ENCODE measurements at places on chromosomes 6 and 20. TPM values are rescaled to one million over a fixed set of nuclear protein-coding genes. Genes with fewer than 3 reads are reported as not detected.

GRCh38 chr20:6094565-6094964 lies 28.3 kb downstream of the FERMT1 start:
- no peaks in the 10 kb centered on the region for H3K4me1 ChIP-seq
- DNase-seq, result no peak
- H3K36me3 ChIP-seq, result peaks cover 21% of the 10 kb centered on the region
- H3K27me3 ChIP-seq, result no peaks in the 10 kb centered on the region

GRCh38 chr6:1247056-1247455 lies 64.8 kb upstream of the FOXQ1 start:
- DNase-seq, result no peak
- H3K4me3 ChIP-seq, result no peak overlapping the region
- H3K27me3 ChIP-seq, result no peaks in the 10 kb centered on the region

DNA sequence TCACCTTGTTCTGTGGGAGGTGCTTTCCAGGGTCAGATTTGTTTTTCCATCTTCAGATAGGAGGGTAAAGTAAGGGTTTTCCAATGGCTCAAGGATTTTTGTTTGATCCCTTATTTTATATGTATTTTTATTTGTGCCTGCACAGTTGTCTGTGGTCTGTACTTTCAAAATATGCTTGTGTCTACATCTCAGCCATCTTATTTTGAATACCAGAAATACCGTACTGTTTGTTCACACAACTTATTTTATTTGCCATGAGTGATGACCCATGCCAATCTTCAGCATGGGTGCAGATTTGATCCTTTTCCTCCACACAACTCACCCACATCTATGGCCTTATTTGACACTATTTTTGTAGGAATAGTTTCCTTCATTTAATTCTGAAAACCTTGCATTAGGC lies 72.2 kb upstream of the PTCHD4 start:
- no peak overlapping the region for H3K27ac ChIP-seq
- no peaks in the 10 kb centered on the region for H3K4me1 ChIP-seq
- no peaks in the 10 kb centered on the region for H3K36me3 ChIP-seq
- no peak overlapping the region for H3K4me3 ChIP-seq
- DNase-seq, result no peak

DNA sequence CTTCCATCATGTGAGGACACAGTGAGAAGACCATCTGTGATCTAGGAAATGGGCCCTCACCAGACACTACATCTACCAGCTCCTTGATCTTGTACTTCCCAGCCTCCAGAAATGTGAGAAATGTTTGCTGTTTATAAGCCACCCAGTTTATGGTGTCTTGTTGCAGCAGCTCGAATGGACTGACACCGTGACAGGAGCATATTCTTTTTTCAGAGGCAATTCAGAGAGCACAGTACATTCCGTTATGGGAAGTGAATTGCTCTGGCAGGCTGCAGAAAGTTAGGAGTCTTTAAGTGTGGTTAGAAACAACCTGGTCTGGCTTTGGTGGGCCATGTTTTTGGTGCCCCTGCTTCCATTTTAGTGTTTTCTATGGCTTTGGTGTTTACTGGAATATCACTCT lies 75.1 kb downstream of the FIG4 start:
- H3K27ac ChIP-seq, result no peak overlapping the region
- H3K27me3 ChIP-seq, result no peaks in the 10 kb centered on the region
- DNase-seq, result no peak
- H3K4me1 ChIP-seq, result peaks cover 11% of the 10 kb centered on the region
- no peaks in the 10 kb centered on the region for H3K36me3 ChIP-seq

DNA sequence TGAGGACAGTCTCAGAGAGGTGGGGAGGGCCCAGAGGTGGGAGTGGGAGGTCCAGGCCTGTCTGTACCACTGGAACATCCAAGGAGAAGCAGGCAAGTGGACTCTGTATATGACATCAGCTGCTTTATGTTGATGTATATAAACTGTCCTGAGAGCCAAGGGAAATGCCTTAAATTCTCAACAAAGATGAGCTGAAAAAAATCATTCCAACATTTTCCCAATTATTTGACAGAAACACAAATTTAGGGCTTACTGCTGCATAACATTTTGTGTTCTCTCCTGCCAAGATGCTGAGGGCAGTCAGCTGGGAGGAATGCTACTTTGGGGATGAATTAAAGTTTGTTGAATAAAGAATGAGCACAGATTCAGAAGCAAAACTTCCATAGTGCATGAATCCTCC lies 52.8 kb downstream of the FOXC1 start:
- no peaks in the 10 kb centered on the region for H3K36me3 ChIP-seq
- no peaks in the 10 kb centered on the region for H3K4me1 ChIP-seq
- no peak for DNase-seq
- no peak overlapping the region for H3K27ac ChIP-seq

ZNF391 gene
- total RNA-seq, result 3.7 TPM
